ENCODE measurements at places on chromosomes 7 and 10. TPM values are rescaled to one million over a fixed set of nuclear protein-coding genes. Genes with fewer than 3 reads are reported as not detected.

TCAF2 gene
- total RNA-seq = 4.1 TPM

CHN2 gene
- 27.6 TPM for total RNA-seq

NYAP1 gene
- 0.46 TPM for total RNA-seq

ZNF32 gene
- total RNA-seq = 10.6 TPM

ADAM12 gene
- 0.89 TPM for total RNA-seq

TLL2 gene
- 0.17 TPM for total RNA-seq

FGFR2 gene
- 138 TPM for total RNA-seq

OR2A7 gene
- 16.2 TPM for total RNA-seq

- DNase-seq = no peak
Measured at GRCh38 chr10:43595739-43596298, 10.4 kb upstream of the ZNF485 start.

- DNase-seq = no peak
Measured at GRCh38 chr10:70890917-70891431, 2.6 kb upstream of the PCBD1 start.

DNA sequence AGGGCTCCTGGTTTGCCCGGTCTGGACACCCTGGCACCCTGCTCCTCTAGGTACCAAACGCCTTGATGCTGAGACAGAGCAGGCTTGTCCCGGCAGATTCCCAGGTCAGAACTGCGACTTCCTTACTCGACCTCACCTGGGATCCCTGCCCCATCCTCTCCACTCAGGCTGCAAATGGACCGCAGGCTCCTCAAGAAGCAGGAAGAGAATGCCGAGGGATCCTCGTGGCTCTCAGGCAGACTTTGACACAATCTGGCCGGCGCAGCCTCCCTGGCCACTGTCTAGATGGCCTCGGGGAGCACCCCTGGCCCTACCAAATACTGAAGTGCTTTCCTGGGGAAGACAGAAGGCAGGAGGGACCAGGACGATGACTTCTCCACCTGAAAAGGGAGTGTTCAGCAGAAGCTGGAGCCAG, 421 bp upstream of the NODAL start:
- no peak for DNase-seq

DNA sequence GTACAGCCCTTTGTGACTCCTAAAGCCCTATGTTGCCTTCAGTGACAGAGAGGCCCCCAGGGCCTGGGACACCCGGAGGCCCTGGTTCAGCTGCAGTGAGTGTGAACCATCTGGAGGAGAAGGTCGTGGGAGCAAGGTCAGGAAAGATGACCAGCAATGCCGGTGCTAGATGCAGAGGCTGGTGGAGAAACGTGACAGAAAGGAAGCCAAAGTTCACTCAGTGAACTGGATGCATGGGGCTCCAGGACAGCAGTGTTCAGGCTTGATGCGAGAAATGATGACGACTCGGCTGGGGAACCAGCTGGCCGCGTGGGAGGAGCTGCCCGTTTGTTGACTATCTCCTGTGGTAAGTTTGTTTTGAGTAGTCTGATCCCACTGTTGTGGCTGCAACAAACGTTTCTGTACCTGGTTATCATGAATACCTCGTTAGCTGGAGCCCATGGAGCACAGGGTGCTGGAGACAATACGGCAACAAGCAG, 54.1 kb upstream of the MKRN1 start:
- no peak for DNase-seq

GRCh38 chr7:102152672-102153598, 133.7 kb upstream of the SH2B2 start:
- peak; percentile 40 for DNase-seq

- DNase-seq = no peak
Measured at GRCh38 chr10:7487528-7487927, 76.7 kb upstream of the SFMBT2 start.

DNA sequence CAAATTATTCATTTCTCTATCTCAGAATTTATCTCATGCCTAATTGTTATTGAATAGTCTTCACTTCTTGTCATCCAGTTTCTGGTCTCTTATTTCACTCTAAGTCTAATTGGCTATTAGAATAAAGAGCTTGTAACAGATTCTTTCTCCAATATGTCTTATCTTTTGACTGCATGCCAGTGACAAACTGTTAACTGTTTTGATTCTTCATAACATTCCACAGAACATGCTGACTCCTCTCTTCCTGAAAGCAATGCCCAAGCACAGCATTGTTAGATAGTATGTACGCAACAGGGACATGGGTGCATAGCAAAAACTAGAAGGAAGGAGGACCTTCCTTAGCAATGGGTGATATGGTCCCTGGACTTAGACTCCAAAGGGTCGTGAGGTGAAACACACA, 65.4 kb downstream of the TRUB1 start:
- DNase-seq = no peak

DNA sequence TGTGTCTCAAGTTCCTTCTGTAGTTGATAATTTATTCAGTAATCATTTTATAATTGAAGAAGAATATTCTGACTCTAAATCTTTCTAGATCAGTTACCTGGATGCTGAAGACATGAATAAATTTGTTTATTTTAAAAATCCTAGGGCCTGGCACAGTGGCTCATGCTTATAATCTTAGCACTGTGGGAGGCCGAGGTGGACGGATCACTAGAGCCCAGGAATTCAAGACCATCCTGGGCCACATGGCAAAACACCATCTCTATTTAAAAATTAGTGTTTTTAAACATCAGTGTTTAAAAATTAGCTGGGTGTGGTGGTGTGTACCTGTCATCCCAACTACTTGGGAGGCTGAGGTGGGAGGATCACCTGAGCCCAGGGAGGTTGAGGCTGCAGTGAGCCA, 9.3 kb downstream of the POR start:
- DNase-seq = no peak

GRCh38 chr10:47091421-47091820, 180.2 kb downstream of the PTPN20 start:
- DNase-seq = no peak

DNA sequence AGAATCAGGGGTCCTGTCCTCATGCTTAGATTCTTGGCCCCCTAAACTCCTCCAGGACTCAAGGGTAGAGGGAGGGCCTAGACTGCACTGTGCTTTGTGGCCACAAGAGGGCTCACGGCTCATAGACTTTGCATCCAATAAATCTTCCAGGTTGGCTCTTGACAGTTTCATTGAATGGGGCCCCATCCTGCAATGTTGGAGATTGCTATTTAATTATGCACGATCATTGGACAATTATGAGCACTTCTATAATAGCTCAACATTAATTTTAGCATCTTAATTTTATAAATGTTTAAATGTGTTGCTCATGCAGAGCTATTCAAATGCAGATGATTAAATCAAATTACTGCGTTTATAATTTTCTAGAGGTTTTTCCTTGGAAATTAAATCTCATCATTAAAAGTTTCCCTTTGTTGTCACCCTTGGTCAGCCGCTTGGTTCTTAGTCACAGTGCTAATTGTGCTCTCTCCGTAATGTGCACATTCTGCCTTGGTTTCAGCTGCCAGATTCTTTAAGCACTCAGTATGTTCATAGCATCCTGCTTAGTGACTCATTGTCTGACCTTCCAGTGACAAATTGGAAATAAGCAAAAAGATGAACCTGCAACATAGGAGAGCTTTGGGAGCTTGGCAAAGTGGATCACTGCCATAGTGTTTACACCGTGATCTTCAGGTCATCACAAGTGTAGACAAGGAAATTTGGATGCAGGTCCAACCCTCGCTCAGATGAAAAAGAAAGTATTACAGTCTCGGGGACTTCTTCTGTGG, 33.4 kb upstream of the PLPP4 start:
- no peak for DNase-seq

GRCh38 chr7:46247664-46248063, 326.6 kb upstream of the IGFBP3 start:
- DNase-seq = no peak

- DNase-seq = no peak
Measured at GRCh38 chr7:78690174-78690573, 763.3 kb downstream of the MAGI2 start.

DNA sequence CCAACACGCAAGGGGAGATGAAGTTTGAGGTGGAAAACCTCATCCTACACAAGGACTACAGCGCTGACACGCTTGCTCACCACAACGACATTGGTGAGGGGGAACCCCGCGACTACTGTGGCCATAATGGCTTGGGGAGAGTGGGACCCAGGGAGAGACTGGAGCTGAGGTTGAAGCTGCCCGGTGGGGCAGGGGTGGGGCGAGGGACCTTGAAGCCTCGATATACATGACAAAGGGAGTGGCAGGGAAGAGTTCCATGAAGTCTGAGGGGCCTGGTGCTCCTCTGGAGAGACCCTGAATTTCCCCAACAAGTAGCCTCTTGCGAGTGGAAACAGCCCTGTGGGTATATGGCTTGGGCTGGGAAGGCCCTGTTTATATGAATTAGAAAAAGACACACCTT, 3.1 kb downstream of the PLAU start:
- no peak for DNase-seq

DNA sequence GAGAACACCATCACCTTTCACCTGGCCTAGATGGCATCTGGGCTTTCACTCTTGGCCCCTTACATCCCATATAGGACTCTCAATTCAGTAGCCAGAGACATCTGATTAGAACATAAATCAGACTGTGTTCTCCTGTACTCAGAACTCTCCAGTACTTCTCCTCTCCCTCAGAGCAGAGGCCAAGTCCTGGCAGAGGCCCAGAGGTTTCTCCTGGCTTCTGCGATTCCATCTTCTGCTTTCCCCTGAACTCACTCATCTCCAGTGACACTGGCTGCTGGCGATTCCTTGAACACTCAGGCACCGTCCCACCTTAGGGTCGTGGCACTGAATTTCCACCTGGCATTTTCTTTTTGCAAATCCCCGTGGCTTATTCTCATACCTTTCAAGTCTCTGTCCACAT, 4.9 kb upstream of the NEUROD6 start:
- no peak for DNase-seq

- peak; percentile 76 for DNase-seq
Measured at GRCh38 chr10:131885391-131886165, 15.2 kb upstream of the PPP2R2D start.

DNA sequence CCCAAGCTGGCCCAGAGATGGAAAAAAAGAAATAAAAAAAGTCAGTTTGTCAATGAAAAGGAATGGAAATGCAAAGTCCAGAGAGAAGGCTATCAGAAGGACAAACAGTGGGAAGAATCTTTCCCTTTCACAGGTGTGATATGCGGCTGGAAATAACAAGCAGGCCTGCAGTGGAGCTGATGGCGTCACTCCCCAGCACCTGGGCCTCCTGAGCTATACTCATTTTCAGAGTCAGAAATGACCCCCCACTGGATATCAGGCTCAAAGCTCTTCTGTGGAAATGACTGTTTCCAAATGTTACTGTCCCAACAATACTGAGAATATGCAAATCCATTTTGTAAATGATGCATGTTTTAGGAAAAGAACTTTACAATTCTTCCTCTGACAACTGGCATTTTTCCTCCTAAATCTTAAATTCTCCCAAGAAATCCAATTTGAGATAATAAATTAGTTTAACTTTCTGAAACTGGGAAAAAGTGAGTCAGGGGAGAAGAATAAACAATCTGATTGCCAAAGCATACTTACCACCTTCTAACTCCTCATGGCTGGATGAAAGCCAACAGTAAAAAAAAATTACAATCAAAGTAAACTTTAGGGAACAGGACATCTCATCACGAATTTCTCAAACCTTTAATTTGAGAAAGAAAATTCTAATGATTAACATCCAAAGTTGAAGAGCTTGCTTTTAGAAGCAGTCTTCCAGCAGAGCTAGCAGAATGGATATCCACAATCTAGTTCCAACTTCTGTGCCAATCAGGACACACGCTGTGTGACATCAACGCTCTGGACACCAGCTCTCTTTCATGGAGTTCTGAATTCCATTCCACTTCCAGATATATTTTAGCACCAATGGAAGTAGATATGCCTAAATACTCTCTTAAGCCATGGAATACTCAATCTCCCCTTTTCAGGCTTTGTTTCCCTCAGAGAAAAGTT, 5.3 kb upstream of the CUZD1 start:
- DNase-seq = no peak

- DNase-seq = no peak
Measured at GRCh38 chr7:83524277-83525075, 124.5 kb downstream of the SEMA3E start.

GRCh38 chr7:39536951-39537350, 29.3 kb upstream of the YAE1 start:
- DNase-seq = no peak

DNA sequence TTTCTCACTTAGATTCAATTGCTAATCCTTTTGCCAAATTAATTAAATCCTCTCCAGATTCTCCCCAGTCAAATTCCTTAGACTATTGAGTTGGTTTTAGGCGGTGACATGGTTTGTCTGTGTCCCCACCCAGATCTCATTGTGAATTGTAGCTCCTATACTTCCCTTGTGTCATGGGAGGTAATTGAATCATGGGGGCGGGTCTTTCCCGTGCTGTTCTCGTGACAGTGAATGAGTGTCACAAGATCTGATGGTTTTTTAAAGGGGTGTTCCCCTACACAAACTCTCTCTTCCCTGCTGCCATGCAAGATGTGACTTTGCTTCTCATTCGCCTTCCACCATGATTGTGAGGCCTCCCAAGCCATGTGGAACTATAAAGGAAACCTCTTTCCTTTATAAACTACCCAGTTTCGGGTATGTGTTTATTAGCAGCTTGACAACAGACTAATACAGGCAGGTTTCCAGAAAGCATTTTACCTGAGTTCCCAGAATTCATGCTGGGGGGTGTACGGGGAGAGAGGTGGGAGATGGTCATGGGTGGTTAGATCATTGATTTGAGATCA, 44.7 kb upstream of the GARS1 start:
- DNase-seq = no peak

DNA sequence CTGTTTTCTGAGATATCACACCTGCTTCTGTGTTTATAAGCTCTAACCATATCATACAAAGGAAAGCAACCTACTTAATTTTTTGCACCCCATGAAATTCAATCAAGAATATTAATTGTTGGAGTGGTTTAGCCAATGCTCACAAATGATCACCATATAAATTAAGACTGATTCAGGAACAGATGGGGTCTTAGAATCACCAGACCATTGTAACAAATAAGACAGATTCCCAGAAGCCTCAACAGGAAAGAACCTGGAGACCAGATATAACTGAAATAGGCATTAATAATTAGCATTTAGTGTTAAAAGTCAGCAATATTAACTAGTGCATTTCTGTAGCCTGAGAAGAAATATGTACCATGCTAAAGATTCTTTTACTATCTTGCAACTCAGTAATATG, 73.6 kb downstream of the SLC13A1 start:
- DNase-seq = no peak

Measured in mucosa of descending colon (tissue), 3 donors.